ENCODE measurements at places on chromosomes 5 and 9.
A peak's percentile ranks its signal among the peaks of the same experiment; 100 is the strongest.

GRCh38 chr9:17398350-17398749 is 180.5 kb upstream of the SH3GL2 start:
- peak; percentile 61 for DNase-seq

- peak; percentile 46 for DNase-seq
Observed at GRCh38 chr5:115842089-115842935, 577 bp downstream of the AP3S1 start.

GRCh38 chr9:97529363-97530076 is 28.1 kb downstream of the TMOD1 start:
- peak; percentile 54 for DNase-seq

GRCh38 chr5:174344335-174344734 is 298.8 kb downstream of the NSG2 start:
- no peak for DNase-seq

DNA sequence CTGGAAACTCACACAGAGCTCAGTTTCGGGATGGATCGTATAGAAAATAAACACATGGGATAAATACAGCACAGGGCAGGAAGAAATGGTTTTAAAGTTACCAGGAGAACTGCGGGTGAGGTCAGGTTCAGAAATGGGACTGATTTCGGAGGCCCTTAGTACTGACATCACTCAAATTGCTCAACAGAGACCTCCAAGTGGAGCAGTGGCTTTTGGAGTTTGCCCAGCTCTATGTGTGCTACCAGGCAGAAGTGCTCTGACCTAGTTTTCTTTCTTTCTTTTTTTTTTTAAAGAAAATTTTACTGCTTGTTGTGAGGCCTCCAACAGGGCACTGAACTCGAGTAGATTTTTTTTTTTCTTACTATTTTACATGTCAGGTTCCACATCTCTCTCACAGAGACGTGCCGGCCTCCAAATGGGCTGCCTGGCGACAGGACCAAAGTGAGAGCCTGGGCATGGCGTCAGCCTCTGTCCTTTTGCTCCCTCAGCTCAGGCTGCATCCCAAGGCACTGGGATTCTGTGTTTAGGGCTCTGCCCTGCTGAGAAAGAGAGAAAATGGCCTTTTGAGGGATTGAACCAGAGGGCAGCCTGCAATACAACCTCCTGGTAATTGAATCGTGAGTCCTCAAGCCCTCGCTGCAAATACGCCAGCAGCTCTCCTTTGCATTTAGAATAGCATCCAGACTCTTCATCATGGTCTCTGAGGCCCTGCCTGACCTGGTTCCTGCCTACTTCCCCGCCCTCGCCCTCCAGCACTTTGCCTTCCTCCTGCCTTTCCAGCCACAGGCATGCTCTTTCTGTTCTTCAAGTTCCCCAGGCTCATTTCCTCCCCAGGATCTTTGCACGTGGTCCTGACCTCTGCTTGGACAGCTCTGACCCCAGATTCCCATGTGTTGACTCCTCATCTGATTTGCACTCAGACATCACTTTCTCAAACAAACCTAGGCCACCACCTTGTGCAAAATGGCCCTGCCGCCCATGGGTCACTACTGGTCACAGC is 173.5 kb downstream of the FGF1 start:
- DNase-seq = no peak

DNA sequence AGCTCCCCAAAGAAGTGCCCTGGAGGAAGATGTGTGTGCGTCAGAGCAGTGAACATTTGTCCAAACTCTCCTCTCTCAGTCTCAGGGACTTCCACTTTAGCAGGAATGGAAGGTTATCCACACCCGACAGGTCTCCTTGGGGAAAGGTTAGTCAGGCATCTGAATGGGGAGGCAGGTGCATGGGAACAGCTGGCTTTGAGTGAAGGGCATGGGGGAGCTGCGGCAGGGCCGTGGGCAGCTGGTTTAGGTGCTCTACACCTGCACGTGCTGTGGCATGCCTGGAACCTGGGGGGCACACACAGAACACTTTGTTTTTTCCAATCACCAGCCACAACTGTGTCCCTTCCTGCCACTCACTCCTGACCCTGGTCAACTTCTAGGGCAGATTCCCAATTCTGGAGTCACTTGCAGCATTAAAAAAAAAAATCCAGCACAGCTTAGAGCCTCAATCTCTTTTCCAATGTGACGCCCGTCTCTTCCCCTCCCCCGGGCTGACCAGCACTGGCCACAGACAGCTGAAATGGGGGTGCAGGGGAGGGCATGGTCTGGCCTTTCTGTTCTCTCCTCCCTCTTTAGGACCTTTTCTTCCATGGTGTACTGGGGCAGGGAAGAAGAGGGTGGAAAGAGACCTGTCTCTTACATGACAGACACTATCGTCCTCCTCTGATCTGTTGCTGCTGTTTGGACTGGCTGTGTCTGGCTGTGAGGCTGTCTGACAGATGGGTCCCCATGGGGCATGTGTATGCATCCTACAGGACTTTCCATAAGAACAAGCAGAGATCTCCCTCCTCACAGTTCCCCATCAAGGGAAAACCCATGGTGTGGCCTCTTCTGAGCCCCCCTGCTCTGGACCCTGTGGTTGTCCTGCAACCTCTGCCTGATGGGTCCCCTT is 9.5 kb upstream of the IL3 start:
- peak; percentile 2 for DNase-seq

DNA sequence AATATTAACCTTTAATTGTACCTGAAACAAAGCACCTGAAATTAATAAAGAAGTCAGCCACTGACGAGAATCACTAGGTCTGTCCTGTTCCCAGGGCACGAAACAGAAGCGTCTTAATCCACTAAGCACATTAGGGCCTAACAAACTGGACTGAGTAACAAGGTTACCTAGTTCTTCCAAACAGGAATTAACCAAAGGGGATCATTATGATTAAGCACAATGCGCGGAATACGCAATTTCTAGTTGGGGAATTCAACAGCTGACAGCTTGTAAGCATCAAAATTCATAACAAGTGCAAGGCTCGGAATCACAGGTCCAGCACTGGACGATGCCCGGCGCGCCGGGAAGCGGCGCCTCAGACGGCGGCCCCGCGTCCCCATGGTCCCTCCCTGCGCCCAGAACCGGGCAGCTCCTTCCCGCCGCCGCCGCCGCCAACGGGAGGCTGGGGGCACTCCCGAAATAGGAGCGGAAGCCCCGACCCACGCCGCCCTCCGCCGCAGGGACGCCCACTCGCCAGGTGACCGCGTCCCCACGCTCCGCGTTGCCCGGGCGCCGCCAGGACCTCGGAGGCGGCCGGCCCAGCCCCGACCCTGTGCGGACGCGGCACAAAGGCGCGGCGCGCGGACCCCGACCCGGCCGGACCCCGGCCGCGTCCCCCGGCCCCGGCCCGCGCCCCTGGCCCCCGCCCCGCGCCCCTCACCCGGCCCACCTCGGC is 898 bp downstream of the CAMSAP1 start:
- DNase-seq = peak; percentile 28

DNA sequence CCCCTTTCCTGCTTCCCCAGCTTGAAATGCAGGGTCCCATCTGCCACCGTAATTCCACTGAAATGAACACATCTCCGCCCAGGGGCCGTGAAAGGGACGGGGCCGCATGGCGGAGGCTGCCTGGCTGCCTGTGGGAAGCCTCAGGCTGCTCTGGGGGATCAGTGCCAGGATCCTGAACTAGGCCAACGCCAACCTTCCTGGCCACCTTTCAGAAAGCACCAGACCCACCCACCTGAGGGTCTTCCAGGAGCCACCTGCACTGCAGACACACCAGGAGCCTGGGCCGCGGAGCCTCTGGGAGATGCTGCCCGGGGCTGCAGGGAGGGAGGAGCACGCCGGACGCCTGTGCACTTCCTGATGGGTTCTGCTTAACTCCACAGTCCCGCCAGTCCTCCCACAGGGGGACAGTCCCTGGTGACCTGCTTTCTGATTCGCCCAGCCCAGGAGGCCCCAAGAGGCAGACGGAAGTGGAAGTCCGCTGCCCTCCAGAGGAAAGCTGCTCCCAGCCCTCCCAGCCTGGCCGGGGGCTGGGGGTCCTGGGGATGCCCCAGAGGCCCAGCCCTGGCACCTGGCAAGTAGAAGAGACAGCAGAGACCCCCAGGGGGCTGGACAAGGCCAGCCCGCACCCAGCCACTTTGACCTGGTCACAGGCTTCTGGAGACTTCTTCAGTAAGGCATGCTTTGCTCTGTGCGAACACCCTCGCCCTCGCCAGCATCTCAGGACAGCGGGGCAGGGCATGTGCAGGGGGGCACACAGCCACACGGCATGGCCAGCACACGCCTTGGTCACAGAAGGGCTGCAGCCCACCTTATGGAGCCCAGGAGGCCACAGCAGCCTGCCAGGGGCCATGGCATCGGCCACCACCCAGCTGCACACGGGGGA is at the start of gene CARD9:
CARD9 (minus strand) TSS at position 370 of the 883 bp plus-strand sequence. CDS start 1,591 bp downstream, outside the sequence.
- DNase-seq = no peak

DNA sequence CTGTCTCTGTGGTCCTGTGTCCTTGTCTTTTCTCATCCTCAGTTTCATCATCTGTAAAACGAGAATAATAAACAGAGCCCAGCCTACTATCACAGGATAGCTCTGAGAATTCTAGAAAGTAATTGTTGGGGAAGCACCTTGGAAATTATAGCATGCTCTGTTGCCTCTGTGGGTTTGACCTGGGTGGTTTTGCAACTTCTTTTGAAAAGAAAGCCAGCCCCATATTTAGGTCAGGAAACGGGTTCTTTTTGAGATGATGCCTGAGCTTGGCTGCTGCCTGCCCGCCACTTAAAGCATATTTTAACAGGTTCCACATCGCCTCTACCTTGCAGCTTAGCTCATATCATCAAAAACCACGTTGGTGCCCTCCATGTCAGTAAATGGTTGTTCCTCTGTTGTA is 111.1 kb downstream of the TLR4 start:
- DNase-seq = no peak

GRCh38 chr9:36905101-36906066 is 128.7 kb downstream of the PAX5 start:
- no peak for DNase-seq

- DNase-seq = no peak
Observed at GRCh38 chr5:175674731-175675346, 17.0 kb downstream of the HRH2 start.

GRCh38 chr5:10989577-10990263 is 228.7 kb upstream of the DAP start:
- DNase-seq = no peak

GRCh38 chr9:100134731-100135130 is 35.7 kb downstream of the INVS start:
- DNase-seq = no peak

DNA sequence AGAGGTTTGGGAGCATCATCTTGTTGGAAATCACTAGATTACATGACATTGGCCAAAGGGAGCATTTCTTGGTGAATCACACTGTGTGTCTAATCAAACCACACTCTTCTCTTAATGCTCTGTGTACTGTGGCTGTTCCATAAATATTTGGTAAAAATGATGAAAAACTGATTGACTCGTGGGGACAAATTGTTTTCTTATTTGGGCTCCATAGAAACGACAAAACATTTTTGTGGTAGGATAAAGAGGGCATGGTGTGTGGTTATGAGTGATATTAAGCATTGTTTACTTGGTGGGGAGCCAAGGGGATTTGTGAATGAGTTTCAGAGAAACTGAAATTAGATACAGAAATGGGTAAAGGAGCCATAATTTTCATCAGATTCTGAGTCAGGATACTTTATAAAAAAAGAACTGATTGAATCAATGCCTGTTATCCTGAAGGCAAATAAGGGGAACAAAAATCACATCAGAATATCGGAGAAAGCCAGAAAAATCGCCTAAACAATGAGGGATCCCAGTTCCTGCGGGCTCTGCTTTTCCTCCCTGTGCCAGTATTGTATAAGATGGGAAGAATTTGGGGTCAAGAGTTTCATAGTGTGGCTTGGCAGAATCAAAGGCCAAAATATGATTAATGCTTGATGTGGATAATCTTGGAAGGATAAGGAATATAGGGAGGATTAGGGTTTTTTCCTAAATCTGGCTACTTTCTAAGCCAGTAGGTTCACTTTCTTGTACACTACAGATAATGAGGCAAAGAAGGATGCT is 33.3 kb downstream of the FBXL7 start:
- DNase-seq = no peak

GRCh38 chr9:33350310-33350709 is 52.1 kb downstream of the AQP7 start:
- DNase-seq = no peak

GRCh38 chr9:134829356-134829937 is 51.2 kb upstream of the FCN2 start:
- DNase-seq = no peak

DNA sequence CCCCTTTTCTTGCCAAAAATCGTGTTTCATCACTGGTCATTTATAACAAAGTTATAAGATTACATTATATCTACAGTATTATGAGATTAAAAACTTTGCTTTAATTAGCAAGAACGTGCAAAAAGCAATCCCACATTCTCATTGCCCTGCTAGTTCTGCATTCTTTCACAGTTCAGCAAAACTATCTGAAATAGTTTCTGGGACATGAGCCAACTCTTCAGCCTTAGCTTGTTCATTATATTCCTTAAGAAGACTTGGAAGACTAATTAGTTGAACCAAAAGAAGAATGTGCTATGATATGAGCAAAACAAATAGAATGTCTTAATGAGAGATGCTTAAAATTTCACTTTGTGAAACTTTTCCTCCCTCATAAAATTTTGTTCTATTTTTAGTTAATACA is 76.7 kb downstream of the ITGA1 start:
- DNase-seq = no peak

GRCh38 chr5:10021248-10021647 is 228.4 kb downstream of the ATPSCKMT start:
- DNase-seq = no peak

DNA sequence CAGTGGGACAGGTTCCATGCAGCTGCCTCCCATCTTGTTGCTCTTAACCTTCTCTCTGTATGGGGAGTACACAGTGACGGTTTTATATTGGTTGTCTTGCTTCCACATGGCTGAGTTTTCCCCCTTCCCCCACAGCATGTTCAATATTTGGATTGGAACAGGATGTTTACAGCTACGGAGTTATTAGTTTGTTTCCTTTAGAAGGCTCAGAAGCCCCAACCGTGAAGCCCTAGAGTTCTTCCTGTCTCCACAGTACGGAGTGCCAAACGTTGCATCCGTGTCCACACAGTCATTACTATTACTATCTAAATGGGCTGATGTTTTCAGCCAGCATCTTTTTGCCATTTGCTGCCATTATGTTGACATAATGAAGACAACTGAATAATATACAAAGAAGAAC is 277.5 kb downstream of the MARCHF11 start:
- DNase-seq = no peak

DNA sequence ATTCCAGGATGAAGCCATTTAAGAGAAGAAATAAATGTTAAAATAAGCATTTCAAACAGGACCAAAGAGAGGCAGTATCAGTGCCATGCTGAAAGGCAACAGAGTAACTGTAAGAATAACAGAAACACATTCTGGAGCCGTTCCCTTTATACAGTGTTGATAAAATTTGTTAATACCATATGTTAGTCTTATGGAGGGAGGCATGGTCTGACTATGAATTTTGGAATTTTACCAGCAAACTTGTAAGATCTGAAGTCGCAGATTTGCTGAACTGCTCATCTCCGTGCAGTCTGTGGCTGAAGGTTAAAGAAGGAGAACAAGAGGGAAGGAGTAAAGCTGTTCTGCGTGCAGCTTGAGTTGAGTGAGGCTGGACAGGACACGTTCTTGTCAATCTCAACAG is 508.4 kb downstream of the NFIB start:
- DNase-seq = no peak

Data from testis (tissue), 5 donors.